ENCODE measurements at places on chromosomes 7 and 10. TPM values are rescaled to one million over a fixed set of nuclear protein-coding genes. Genes with fewer than 3 reads are reported as not detected.

Gene TAS2R41
- polyA plus RNA-seq: not detected

Gene CRHR2
- polyA plus RNA-seq: not detected

DNA sequence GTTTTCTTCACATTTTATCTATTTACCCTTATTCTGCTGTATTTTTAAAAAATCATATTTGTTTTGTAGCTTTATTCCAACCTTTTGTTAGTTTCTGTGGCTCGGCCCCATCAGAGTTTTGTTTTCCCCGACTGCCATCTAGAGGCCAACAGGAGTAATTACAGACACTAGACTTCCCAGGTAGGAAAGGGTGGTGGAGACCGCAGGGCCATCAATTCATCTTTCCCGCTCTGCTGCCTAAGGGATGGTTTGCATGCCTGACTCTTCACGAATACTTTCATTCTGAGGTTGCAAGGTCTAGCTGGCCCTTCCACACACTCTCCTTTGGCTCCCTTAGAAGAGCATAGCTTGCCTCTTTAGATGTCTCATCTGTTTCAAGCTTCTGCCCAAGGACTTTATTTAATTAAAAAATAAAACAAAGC, 38.3 kb downstream of the LYZL2 start:
- H3K4me1 ChIP-seq: peaks cover 12% of the 10 kb centered on the region
- H3K36me3 ChIP-seq: no peaks in the 10 kb centered on the region
- H3K4me3 ChIP-seq: no peak overlapping the region
- no peak overlapping the region for H3K27ac ChIP-seq

Gene ANLN
- polyA plus RNA-seq: not detected

Gene PRKCQ
- not detected for polyA plus RNA-seq

DNA sequence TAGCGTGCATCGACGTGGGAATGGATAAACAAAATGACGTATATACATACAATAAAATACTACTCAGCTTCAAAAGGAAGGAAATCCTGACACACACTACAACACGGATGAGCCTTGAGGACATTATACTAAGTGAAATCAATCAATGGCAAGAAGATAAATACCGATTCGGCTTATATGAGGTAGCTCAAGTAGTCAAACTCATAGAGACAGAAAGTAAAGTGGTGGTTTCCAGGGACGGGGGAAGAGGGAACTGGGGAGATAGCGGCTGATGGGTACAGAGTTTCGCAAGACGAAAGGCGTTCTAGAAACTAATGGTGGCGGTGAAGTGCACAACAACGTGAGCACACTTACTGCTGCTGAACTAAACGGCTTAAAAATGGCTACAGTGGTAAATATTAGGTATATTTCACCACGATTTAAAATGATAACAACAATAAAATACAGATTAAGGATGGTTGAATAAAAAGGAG, 516.7 kb downstream of the PARD3 start:
- no peak overlapping the region for H3K27ac ChIP-seq
- H3K4me3 ChIP-seq: no peak overlapping the region
- no peaks in the 10 kb centered on the region for H3K27me3 ChIP-seq
- H3K36me3 ChIP-seq: no peaks in the 10 kb centered on the region
- DNase-seq: no peak

GRCh38 chr10:130052193-130052592, 58.4 kb downstream of the C10orf143 start:
- DNase-seq: no peak
- H3K27me3 ChIP-seq: peaks cover 31% of the 10 kb centered on the region

DNA sequence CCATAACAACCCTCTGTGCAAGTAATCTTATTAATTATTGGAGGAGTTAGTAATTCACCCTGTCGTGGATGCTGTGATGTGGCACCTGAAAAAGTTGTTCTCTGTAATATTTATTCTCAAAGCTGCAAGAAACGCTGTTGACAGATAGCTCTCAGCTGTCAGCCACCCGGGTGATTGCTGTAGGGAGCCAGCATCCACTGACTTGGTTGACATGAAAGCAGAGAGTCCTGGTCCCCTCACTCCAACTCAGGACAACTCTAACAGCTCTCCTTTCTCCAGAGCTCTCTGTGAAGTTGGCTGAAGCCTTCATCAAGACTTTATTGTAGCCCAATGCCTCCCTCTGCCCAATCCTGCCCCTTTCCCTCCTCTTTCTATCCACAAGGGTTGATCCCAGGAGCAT, 98.0 kb downstream of the FAM107B start:
- no peak overlapping the region for H3K27ac ChIP-seq
- no peak overlapping the region for H3K4me3 ChIP-seq
- peaks cover 39% of the 10 kb centered on the region for H3K4me1 ChIP-seq

GRCh38 chr10:69056129-69056528, 31.8 kb upstream of the SRGN start:
- no peaks in the 10 kb centered on the region for H3K36me3 ChIP-seq
- no peaks in the 10 kb centered on the region for H3K27me3 ChIP-seq
- H3K4me1 ChIP-seq: peaks cover 17% of the 10 kb centered on the region
- H3K4me3 ChIP-seq: no peak overlapping the region
- no peak for DNase-seq

- H3K4me1 ChIP-seq: no peaks in the 10 kb centered on the region
- no peaks in the 10 kb centered on the region for H3K27me3 ChIP-seq
- no peak overlapping the region for H3K4me3 ChIP-seq
- H3K27ac ChIP-seq: no peak overlapping the region
- no peak for DNase-seq
Measured at GRCh38 chr10:34689053-34689452, 126.0 kb downstream of the PARD3 start.

DNA sequence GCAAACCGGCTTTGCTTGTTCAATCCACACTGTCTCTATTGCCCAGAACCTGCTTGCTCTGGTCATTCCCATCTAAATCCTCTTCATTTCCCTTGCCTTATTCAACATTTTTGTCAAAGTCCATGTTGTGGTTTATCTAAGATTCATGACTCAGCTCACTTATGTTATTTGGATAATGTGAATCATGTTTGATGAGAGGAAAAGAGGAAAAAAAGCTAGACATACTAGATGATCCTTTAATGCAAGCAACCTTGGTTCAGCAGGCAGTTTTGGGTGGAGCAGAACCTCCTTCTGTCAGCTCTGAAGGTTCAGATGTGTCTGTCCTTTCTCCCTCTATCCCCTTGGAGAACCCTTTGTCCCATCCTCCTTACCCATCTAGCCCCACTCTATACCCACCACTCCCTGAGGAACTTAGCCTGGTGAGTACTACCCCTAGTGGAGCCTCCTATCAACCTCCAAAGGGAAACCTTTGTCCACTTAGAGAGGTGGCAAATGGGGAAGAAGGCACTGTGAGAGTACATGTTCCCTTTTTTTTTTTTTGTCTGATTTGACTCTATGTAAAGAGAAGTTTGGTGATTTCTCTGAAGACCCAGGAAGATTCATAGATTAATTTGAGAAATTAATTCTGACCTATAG, 2.1 kb upstream of the SAMD9L start:
- H3K27me3 ChIP-seq: no peaks in the 10 kb centered on the region
- DNase-seq: no peak
- H3K36me3 ChIP-seq: no peaks in the 10 kb centered on the region
- H3K27ac ChIP-seq: peak overlapping the region; percentile 82

GRCh38 chr10:69896606-69897231, 95.0 kb downstream of the COL13A1 start:
- H3K27ac ChIP-seq: no peak overlapping the region
- no peaks in the 10 kb centered on the region for H3K4me1 ChIP-seq
- no peak overlapping the region for H3K4me3 ChIP-seq
- H3K36me3 ChIP-seq: no peaks in the 10 kb centered on the region

DNA sequence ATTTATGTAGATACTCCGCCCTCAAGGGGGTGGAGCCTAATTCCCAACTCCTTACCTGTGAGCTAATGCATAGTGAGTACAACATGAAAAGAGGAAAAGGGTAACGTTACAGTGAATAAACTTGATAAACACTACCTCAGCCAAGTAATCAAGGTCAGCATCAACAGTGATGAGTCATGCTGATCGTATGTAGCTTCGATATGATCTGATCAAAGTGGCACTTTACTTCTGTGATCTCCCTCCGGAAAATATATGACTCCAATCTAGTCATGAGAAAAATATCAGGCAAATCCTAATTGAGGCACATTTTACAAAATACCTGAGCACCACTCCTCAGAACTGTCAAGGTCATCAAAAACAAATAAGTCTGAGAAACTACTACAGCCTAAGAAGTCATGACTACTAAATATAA, 70.4 kb downstream of the VTI1A start:
- H3K27me3 ChIP-seq: no peaks in the 10 kb centered on the region
- no peaks in the 10 kb centered on the region for H3K36me3 ChIP-seq
- no peak for DNase-seq
- peaks cover 4% of the 10 kb centered on the region for H3K4me1 ChIP-seq
- H3K27ac ChIP-seq: no peak overlapping the region

- no peak for DNase-seq
- H3K4me1 ChIP-seq: peaks cover under 1% of the 10 kb centered on the region
- peaks cover 11% of the 10 kb centered on the region for H3K27me3 ChIP-seq
- H3K36me3 ChIP-seq: no peaks in the 10 kb centered on the region
- H3K27ac ChIP-seq: no peak overlapping the region
- H3K4me3 ChIP-seq: no peak overlapping the region
Measured at GRCh38 chr7:143227806-143228205, 6.0 kb downstream of the TAS2R40 start.

Gene OPALIN
- polyA plus RNA-seq: not detected

Gene OR2A1
- not detected for polyA plus RNA-seq

Gene CYP2C8
- polyA plus RNA-seq: not detected

Gene SPDYE11
- not detected for polyA plus RNA-seq

DNA sequence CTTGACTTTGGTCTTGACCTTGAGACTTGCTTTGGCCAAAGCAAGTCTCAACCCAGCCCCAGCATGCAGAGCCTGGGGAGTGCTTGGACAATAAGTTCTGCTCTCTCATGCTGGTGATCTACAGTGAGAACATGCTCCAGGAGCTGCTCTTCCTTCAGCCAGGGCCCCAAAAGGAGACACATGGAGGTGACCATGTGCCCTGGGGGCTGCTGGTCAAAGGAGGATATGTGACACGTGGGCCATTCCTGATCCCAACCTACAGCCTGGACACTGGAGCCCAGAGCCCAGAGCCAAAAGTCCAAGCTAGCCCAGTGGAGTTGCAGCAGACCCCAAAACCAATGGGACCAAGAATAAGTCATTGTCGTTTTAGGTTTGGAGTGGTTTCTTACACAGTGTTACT, 78.2 kb upstream of the CHST15 start:
- H3K27ac ChIP-seq: peak overlapping the region; percentile 53
- no peak overlapping the region for H3K4me3 ChIP-seq
- H3K27me3 ChIP-seq: no peaks in the 10 kb centered on the region
- H3K4me1 ChIP-seq: peaks cover 11% of the 10 kb centered on the region
- H3K36me3 ChIP-seq: no peaks in the 10 kb centered on the region
- no peak for DNase-seq

DNA sequence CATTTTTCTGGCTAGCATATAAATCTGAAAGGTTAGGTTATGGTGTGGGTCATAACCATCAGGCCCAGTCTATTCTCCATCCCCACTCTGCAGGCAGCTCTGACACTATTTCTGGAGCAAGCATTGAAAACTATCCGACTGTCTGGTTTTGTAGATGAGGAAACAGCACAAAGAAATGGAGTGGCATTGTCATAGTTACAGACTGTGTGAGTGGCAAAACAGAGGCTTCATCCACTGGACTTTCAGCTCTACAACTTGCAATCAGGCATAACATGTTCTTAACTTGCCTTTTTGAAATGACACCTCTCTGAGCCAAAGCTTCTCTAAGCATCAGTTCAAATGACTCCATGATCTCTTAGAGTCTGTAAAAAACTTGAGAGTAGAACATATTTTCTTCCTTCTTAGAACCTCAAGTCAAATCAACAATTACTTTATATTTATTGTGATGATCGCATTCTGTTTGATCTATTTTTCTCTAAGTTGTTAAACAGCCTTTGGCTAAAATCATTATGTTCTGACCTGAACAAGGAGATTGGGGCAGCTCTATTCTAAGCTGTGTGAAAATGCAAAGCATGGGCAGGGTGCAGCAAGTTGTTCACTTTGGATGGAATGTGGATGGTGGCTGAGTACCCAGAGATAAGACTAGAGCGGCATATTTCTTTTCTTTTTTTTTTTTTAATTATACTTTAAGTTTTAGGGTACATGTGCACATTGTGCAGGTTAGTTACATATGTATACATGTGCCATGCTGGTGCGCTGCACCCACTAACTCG, 68.5 kb downstream of the LRRC4 start:
- H3K27ac ChIP-seq: no peak overlapping the region
- peaks cover 9% of the 10 kb centered on the region for H3K4me1 ChIP-seq
- peaks cover 8% of the 10 kb centered on the region for H3K36me3 ChIP-seq
- no peak overlapping the region for H3K4me3 ChIP-seq
- DNase-seq: no peak
- no peaks in the 10 kb centered on the region for H3K27me3 ChIP-seq

GRCh38 chr7:148403466-148403993, 187.0 kb upstream of the C7orf33 start:
- no peaks in the 10 kb centered on the region for H3K36me3 ChIP-seq
- no peaks in the 10 kb centered on the region for H3K27me3 ChIP-seq
- no peak for DNase-seq

Gene NME8
- not detected for polyA plus RNA-seq

Gene SSC4D
- polyA plus RNA-seq: not detected

- H3K4me1 ChIP-seq: peaks cover 29% of the 10 kb centered on the region
- H3K4me3 ChIP-seq: peak within 1 kb of the TSS; percentile 81
- H3K36me3 ChIP-seq: no peaks in the 10 kb centered on the region
- H3K27ac ChIP-seq: peak within 1 kb of the TSS; percentile 88
- peak; percentile 25 for DNase-seq
Measured at GRCh38 chr7:727104-727805, at the start of gene PRKAR1B. Gene PRKAR1B (minus strand): TSS chr7:727281. CDS start chr7:711505, 15,776 bp downstream.

GRCh38 chr10:60313589-60313952, 76.1 kb downstream of the ANK3 start:
- no peak overlapping the region for H3K4me3 ChIP-seq
- no peak overlapping the region for H3K27ac ChIP-seq
- no peaks in the 10 kb centered on the region for H3K27me3 ChIP-seq

DNA sequence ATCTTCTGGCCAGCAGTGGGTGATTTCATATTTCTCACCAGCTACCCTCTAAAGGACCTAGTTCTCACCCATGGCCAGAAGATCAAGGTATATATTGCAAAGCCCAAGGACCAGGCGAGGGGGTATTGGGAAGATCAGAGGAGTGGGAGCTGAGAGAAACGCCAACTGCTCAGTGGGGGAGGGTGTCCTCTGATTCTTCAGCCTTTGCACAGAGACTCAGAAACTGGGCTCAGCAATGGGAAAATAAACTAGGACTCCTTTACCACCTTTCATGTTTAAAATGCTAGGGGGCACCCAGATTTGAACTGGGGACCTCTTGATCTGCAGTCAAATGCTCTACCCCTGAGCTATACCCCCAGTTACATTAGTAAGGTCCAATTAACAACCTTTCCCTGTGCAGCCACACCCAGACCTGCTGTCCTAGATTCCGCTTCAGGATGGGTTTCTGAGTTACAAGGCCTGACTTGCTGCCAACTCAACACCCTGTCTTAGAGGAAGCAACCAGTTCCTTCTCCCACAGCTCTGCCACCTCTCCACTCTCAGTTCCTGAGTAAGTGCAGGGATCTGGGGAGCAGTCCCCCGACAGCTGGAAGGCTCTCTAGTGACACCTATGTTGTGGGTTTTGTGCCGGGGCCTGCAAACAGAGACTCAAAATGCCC, 93.5 kb downstream of the ZNF783 start:
- H3K4me1 ChIP-seq: no peaks in the 10 kb centered on the region
- H3K4me3 ChIP-seq: no peak overlapping the region
- peaks cover 8% of the 10 kb centered on the region for H3K27me3 ChIP-seq
- no peak overlapping the region for H3K27ac ChIP-seq
- H3K36me3 ChIP-seq: peaks cover 9% of the 10 kb centered on the region
